Stimulated activated CD4-positive, alpha-beta T cell treated with anti-CD3 and anti-CD28 coated beads, Interleukin-12 subunit alpha, Interleukin-12 subunit beta, amount 100 ng/mL, for 24 hours (primary cell): ENCODE measurements at places on chromosomes 6 and 20.

DNA sequence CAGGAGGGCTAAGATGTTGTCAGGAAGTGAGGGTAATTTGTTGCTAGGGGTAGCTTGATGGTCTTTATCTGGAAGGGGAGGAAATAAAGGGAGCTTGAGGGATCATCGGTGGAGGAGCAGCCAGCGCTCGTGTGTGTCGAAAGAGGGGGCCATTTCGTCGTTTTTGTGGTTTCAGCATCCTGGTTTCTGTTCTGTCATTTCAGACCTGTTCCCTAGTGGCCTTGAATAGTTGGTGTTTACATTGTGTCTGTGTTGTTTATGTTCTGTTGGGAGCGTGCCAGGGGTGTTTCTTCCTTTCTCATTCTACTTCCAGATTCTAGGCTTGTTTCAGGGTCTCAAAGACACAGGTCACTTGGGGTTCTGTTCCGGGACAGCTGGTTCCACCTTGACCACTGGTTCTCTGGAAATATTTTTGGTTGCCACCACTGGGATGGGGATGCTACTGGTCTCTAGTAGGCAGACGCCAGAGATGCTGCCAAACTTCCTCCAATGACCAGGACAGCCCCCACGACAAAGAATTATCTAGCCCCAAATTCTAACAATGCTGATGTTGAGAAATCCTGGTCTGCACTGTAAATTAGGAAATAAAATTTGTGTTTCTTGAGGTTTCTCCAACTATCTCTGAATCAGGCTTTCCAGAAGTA, 113.9 kb upstream of the NAA20 start:
- no peak for DNase-seq

- DNase-seq: no peak
These were observed 83.3 kb upstream of the SIRPA start for GRCh38 chr20:1811621-1812498.

- DNase-seq: no peak
These were observed 242.3 kb upstream of the PREP start for GRCh38 chr6:105645156-105645555.

- DNase-seq: no peak
These were observed 51.6 kb downstream of the RAMACL start for GRCh38 chr6:166534658-166535406.

DNA sequence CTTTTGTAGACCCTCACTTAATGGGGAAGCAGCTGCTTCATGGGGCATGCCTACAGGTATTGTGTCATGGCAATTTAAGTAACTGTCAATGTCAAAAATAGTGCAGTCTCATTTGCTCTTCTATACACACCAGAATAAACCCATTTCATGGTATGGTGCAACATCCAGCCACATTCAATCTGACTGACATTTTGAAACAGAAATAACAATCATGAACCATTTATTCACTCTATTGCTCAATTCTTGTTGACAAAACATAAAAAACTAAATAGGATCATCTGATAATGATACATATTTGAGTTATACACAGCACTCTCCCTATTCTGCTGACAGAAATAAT, 122.9 kb downstream of the MAP7 start:
- no peak for DNase-seq

DNA sequence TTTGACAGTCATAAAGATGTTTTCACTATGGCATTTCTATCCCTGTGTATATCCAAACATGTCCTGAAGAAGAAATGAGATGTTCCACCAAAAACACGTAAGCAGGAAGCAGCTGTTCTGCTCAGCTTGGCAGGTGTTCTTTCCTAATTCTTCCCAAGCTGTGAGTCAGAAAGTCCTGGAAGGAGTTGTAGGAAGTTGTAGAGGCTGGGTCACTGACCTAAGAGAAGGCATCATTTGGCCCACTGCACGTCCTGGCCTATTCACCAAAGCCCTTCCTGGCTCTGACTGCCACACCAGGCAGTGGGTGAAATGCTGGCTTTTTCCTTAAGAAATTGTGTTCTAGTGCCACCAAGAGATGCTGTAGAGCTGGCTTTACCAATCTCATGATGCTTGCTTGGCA, 40.3 kb downstream of the STX11 start:
- no peak for DNase-seq
